ENCODE measurements at places on chromosomes 16 and 17. TPM values are rescaled to one million over a fixed set of nuclear protein-coding genes. Genes with fewer than 3 reads are reported as not detected.

GRCh38 chr16:3890091-3890490, 9.6 kb upstream of the CREBBP start:
- no peak for DNase-seq

DNA sequence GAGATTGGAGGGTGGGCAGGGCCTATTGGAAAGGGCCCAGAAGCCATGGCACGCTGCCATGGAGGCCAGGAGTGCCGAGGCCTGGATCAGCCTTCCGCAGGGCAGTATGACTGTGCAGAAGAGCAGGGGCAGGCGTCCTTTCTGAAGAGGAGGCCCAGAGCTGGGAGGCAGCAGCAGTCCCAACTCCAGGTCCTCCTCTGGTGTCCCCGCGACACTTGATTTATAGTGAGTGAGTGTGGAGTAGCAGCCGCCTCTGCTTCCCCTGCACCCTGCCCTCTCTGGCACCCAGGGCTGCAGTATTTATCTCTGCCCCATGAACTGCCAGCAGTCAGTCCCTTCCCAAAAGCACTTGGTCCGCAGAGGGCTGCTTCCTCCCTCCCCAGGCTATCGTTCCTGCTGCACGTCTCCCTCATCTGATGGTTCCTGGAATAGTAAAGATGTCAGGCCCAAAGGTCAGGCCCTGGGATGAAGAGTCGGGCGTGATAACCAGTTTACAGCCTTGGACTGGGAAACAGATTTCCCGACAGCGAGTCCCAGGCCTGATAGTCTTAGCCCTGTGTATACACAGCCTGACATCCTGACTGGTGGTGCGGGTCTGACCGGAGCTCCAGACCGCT, 32.9 kb downstream of the PGS1 start:
- DNase-seq, result peak; percentile 67

- DNase-seq, result no peak
Observed at GRCh38 chr17:72134608-72135394, 14.0 kb downstream of the SOX9 start.

The SMIM36 gene
- total RNA-seq, result not detected

DNA sequence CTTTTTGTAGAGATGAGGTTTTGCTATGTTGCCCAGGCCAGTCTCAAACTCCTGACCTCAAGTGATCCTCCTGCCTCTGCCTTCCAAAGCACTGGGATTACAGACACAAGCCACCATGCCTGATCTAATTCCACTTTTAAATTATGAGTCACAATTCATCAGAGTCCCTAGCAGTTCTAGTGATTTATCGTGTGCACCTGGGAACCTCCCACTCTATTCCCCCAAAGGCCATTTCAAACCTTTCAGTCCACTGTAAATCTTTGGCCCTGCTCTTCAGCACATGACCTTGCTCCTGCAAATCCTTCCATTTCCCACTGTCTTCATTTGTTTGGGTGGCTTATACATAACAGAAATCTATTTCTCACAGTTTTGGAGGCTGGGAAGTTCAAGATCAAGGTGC, 73.0 kb downstream of the HS3ST2 start:
- DNase-seq, result no peak

DNA sequence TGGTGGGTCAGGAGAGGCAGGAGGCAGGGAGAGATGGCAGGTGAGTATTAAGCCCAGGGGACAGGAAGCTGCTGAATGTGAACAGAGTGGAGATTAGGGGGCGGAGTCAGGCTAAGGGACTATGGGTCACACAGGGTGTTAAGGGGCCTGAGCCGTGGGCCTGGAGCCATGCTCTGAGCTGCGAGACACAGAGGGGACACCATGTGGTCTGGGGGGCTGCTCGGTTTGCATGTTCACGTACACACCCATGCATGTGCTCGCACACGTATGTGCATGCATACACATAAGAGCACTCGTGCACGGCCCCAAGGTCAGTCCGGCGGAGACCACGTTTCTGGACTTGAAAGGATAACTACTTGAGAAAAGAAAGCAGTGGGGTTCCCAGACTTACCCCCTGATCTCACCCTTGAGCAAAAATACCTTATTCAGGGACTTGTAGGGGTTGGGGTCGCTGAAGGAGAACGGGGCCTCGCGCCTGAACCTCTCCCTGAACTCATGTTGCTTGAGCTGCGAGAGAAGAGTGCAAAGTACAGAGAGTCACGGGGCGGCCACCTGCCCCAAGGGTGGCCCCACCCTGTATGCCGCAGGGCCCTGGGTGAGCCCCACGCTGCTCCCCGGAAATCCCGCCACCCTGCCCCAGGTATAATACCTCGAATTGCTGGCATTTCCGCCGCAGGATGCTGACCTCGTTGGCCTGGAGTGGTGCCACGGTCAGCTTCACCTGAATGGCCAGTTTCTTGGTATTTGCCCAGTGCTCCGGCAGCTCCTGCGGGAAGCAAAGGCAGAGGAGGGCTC, 50.8 kb downstream of the DNAH17 start:
- DNase-seq, result no peak

The BCKDK gene
- 56.5 TPM for total RNA-seq

Measured in endothelial cell of umbilical vein (primary cell).